ENCODE measurements at places on chromosomes 4 and X.

- no peak for DNase-seq
Measured at GRCh38 chr4:15738877-15739276, 36.0 kb downstream of the BST1 start.

DNA sequence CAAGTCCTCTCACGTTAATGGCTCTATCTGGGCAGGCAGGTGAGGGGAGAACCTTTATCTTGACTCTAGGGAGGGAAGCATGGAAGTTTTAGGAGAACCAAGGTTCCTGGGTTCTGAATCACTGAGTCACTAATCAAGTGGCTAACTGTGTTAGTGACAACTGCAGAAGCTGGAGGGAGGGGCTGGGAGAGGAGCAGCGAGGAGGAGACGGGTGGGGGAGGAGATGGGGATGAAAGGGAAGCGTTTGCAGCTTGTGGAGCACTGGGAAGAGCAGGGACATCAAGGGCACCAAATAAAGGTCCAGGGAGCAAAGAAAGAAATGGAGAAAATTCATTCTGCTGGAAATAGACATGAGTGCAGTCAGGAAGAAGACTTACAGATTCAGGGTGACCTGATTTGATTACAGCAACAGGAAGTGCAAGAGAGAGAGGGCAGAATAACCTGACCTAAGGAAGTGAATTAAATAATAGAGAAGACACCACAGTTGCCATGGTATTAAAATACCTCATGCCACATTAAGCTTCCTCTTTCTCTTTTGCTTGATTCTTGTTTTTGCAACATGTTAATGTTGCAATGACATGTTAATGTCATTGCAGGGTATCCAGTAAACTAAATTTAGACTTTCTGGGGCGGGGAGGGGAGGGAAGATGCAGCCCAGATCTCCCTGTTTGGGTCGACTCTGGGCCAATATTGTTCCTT, 4.5 kb upstream of the SETD7 start:
- DNase-seq, result peak; percentile 84

DNA sequence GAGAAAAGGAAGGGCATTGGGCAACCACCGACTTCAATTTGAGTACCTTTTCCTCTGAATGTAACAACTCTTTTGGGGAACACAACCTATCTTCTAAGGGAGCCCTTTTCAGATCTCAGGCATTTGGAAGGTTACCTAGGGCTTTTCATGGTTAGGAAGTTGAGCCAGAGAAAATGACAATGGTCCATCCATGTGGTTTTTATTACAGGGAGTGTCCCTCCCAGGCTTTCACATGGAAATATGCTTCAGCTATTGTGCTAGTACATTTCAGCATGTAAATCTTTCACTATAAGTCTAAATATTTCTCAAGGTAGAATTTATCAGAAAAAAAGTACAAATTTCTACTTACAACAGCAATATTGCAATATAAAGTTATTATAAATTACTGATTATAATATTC, 259.8 kb downstream of the IQCM start:
- no peak for DNase-seq

DNA sequence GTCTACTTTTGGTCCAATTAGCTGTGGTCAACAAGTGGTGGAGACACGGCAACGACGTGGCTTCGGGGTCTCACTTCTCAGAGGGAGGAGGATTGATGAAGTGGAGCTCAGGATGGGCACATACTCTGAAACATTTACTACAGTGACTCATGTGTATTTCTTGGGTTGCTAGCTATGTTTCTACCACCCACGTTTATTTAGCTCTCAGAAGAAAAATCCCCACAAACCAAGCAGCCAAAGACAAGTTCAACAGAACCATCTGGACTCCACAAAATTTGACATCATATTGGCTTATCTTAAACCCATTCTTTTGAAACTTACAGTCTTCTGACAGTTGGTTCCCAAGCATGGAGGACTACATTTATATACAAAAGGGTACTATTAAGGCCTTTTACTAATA, 158.0 kb downstream of the CBLL2 start:
- DNase-seq, result no peak

- no peak for DNase-seq
Measured at GRCh38 chr4:53484911-53485657, 106.2 kb downstream of the LNX1 start.

GRCh38 chr4:4480685-4481398, 61.0 kb downstream of the STX18 start:
- peak; percentile 43 for DNase-seq

GRCh38 chrX:2898846-2899512, 30.2 kb downstream of the ARSD start:
- DNase-seq, result no peak
